ENCODE measurements at places on chromosomes 4 and X. TPM values are rescaled to one million over a fixed set of nuclear protein-coding genes. Genes with fewer than 3 reads are reported as not detected.

DNA sequence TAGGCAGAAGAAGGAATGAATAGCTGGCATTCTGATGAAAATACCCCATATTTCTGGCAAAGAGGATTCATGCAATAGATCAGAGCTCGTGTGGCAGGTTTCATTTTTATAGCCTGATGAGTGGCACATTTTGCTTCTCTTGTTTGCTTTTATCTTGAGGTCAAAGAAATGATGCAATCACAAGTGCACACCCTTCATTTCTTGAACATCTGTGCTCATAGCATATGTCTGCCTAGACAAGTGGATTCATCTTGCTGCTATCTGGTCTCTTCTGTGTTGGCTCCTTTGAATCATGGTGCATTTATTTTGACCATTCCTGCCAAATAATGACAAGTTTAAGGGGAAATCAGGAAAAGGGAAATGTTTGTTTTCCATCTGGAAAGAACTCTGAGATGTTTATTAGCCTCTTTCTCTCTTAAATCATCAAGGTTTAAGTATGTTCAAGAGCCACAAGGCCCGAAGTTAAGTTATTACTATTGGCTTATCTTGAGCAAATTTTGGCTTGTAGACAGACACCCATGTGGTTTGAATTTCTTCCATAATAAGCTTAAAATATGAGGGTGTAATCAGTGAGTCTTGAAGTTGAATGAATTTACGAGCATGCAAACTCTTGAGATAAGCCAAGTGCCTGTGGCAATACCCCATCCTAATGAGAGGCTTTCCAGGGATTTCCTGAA is 59.3 kb upstream of the HS3ST1 start:
- H3K36me3 ChIP-seq: no peaks in the 10 kb centered on the region
- H3K27me3 ChIP-seq: no peaks in the 10 kb centered on the region
- no peaks in the 10 kb centered on the region for H3K4me1 ChIP-seq
- H3K4me3 ChIP-seq: no peak overlapping the region

DNA sequence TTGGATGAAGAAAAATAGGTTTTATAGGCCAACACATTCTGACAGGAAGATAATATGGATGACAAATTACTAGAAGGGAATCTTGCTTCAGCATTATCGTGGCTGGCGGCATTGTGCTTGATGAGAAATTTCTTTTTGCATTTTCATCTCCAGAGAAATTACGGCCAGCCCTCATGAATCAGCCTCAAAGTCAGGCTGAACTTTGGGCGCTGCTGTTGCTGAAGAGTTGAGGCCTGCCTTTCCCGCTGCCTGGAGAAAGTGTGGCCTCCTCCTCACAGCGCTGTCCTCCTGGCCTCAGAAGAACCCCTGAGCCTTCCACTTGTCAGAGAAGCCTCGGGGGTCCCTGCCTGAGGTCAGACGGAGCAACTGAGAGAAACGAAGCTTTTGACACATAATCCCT is 272.4 kb upstream of the KCNIP4 start:
- no peak overlapping the region for H3K27ac ChIP-seq
- no peaks in the 10 kb centered on the region for H3K27me3 ChIP-seq
- H3K4me1 ChIP-seq: no peaks in the 10 kb centered on the region

Gene CSN1S1
- total RNA-seq: not detected

- no peaks in the 10 kb centered on the region for H3K4me1 ChIP-seq
- no peaks in the 10 kb centered on the region for H3K36me3 ChIP-seq
- no peaks in the 10 kb centered on the region for H3K27me3 ChIP-seq
- H3K27ac ChIP-seq: no peak overlapping the region
- no peak for DNase-seq
- no peak overlapping the region for H3K4me3 ChIP-seq
These were observed 4.0 kb downstream of the TCEAL8 start for GRCh38 chrX:103250977-103251376.

- H3K36me3 ChIP-seq: no peaks in the 10 kb centered on the region
- no peaks in the 10 kb centered on the region for H3K4me1 ChIP-seq
- no peak overlapping the region for H3K4me3 ChIP-seq
These were observed 159.7 kb downstream of the ANK2 start for GRCh38 chr4:113209153-113209552.

Gene RAB40A
- total RNA-seq: under 0.01 TPM

All from fibroblast of lung (primary cell).